Activated CD8-positive, alpha-beta T cell treated with anti-CD3 and anti-CD28 coated beads for 36 hours (primary cell): ENCODE measurements at places on chromosomes 7 and 10. TPM values are rescaled to one million over a fixed set of nuclear protein-coding genes. Genes with fewer than 3 reads are reported as not detected.

The POMZP3 gene
- 14.3 TPM for total RNA-seq

The ITIH5 gene
- not detected for total RNA-seq

The PRPS1L1 gene
- not detected for total RNA-seq

The HYAL4 gene
- not detected for total RNA-seq

The GBX1 gene
- not detected for total RNA-seq

The EVX1 gene
- not detected for total RNA-seq

The NPFFR1 gene
- total RNA-seq = not detected

The IFIT1B gene
- not detected for total RNA-seq

The CLRN3 gene
- total RNA-seq = not detected

The CPN1 gene
- not detected for total RNA-seq

The TCERG1L gene
- not detected for total RNA-seq

GRCh38 chr7:142807855-142808460, 37.2 kb downstream of the PRSS2 start:
- peaks cover 93% of the 10 kb centered on the region for H3K4me1 ChIP-seq
- peaks cover 28% of the 10 kb centered on the region for H3K36me3 ChIP-seq
- H3K4me3 ChIP-seq = peak overlapping the region; percentile 100
- H3K27me3 ChIP-seq = no peaks in the 10 kb centered on the region
- H3K27ac ChIP-seq = peak overlapping the region; percentile 97

GRCh38 chr7:19051767-19052375, 65.6 kb downstream of the TWIST1 start:
- no peaks in the 10 kb centered on the region for H3K27me3 ChIP-seq
- peak; percentile 54 for DNase-seq
- H3K4me1 ChIP-seq = no peaks in the 10 kb centered on the region
- no peak overlapping the region for H3K27ac ChIP-seq

DNA sequence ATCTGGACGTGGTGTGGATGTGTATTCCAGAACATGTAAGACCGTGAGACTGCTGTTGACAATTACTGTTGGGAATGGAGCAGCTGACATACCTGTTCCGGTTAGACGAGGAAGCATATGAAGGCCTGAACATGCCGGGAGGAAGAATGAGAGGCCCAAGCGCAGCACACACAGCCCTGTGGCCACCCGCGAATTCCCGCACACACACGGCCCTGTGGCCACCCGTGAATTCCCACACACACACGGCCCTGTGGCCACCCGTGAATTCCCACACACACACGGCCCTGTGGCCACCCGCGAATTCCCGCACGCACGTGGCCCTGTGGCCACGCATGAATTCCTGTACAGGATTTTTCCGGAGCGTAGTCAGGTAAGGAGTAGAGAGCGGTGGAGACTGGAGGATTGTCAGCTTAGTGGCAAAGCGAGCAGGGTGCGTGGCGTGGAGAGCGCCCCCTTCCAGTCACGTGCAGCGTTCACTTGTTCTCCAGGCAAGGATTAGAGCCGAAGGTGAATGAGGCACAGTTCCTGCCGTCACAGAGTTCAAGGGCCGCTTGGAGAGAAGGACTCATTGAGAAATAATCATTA, 9.5 kb upstream of the SUN1 start:
- H3K4me3 ChIP-seq = no peak overlapping the region
- H3K27ac ChIP-seq = no peak overlapping the region
- no peaks in the 10 kb centered on the region for H3K27me3 ChIP-seq
- H3K36me3 ChIP-seq = peaks cover 36% of the 10 kb centered on the region

GRCh38 chr7:36796850-36797536, 72.7 kb upstream of the AOAH start:
- DNase-seq = no peak
- H3K27me3 ChIP-seq = no peaks in the 10 kb centered on the region
- H3K36me3 ChIP-seq = no peaks in the 10 kb centered on the region
- H3K27ac ChIP-seq = no peak overlapping the region
- peaks cover 27% of the 10 kb centered on the region for H3K4me1 ChIP-seq

- DNase-seq = no peak
- peaks cover 3% of the 10 kb centered on the region for H3K27me3 ChIP-seq
- no peaks in the 10 kb centered on the region for H3K36me3 ChIP-seq
- no peaks in the 10 kb centered on the region for H3K4me1 ChIP-seq
- no peak overlapping the region for H3K4me3 ChIP-seq
Measured at GRCh38 chr10:76882796-76883195, 754.8 kb downstream of the KCNMA1 start.

- H3K27me3 ChIP-seq = no peaks in the 10 kb centered on the region
- H3K36me3 ChIP-seq = no peaks in the 10 kb centered on the region
- DNase-seq = no peak
Measured at GRCh38 chr7:32618987-32619386, 123.7 kb downstream of the AVL9 start.

DNA sequence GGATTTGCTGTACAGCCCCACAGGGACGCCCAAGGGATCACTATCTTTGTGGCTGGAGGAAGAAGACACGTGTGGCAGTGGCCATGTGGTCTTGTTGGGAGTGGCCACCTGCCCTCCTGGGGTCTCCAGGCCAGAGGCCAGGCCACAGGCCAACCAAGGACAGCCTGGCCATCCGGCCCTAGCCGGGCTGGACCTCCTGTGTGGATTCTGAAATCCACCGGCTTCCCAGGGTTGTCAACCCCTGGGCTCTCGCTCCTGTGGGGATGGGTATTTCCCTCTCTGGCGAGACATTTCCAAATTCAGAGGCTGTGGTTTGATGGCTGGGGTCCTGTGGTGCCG, 31.5 kb upstream of the CFAP46 start:
- H3K4me3 ChIP-seq = no peak overlapping the region
- H3K27me3 ChIP-seq = peaks cover 12% of the 10 kb centered on the region
- no peak for DNase-seq
- H3K27ac ChIP-seq = no peak overlapping the region

DNA sequence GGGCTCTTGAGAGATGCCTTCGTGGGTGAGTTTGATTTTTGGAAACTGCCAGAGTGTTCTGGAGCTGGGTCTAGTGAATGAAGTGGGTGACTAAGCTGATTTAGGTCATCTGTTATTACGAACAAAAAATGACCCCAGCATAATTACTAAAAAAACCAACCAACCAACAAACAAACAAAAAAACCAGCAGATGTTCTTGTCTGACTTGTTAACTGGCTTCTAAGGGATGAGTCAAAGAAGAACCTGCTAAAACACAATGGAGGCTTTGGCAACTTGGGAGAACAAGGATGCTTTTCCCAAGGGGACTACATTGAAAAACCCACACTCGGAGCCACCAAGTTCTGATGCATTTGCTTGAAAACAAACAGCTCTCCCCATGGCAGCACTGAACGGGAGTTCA, 11.5 kb downstream of the TACR2 start:
- no peaks in the 10 kb centered on the region for H3K27me3 ChIP-seq
- peaks cover 29% of the 10 kb centered on the region for H3K36me3 ChIP-seq
- H3K4me1 ChIP-seq = peaks cover 19% of the 10 kb centered on the region
- no peak overlapping the region for H3K4me3 ChIP-seq
- H3K27ac ChIP-seq = no peak overlapping the region

- no peaks in the 10 kb centered on the region for H3K36me3 ChIP-seq
- no peak overlapping the region for H3K27ac ChIP-seq
- no peak overlapping the region for H3K4me3 ChIP-seq
- no peak for DNase-seq
- H3K27me3 ChIP-seq = no peaks in the 10 kb centered on the region
Measured at GRCh38 chr10:20598590-20598989, 298.5 kb downstream of the NEBL start.

DNA sequence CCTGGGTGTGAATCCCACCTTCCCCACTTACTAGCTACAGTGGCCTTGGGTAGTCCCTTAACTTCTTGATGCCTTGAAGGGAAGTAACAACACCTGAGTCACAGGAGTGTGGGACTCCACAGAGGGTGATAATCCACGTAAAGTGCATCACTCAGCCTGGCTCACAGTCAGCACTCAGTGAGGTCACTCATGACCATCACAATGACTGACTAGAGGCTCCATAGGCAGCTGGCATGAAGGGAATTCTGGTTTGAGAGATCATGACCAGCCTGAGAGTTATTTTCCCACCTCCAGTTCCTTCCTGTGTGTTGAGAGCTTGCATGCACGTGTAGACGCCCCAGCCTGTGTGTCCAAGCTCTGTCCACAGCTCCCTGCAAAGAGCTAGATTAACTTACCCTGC, 34.8 kb downstream of the NEUROG3 start:
- no peaks in the 10 kb centered on the region for H3K4me1 ChIP-seq
- peaks cover 1% of the 10 kb centered on the region for H3K27me3 ChIP-seq
- no peak overlapping the region for H3K4me3 ChIP-seq

DNA sequence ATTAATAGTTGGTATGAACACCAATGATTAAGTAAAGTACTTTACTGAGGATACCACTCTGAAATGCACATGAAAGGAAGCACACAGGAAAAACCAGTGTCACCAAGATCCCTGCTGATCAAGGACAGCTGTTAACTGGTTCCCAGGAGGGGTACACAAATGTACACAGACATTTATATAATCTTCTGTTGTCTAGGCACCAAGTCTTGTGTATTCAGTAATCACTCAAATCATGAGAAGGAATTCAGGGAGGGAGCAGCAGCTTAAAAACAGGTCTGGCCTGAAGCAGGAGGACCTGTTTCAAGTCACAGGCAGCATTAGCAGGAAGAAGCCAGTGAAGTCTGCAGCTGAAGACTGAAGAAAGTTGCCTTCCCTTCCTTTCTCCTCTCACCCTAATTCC, 18.7 kb downstream of the MPP7 start:
- DNase-seq = no peak
- H3K4me3 ChIP-seq = no peak overlapping the region
- peaks cover 32% of the 10 kb centered on the region for H3K4me1 ChIP-seq
- no peak overlapping the region for H3K27ac ChIP-seq

DNA sequence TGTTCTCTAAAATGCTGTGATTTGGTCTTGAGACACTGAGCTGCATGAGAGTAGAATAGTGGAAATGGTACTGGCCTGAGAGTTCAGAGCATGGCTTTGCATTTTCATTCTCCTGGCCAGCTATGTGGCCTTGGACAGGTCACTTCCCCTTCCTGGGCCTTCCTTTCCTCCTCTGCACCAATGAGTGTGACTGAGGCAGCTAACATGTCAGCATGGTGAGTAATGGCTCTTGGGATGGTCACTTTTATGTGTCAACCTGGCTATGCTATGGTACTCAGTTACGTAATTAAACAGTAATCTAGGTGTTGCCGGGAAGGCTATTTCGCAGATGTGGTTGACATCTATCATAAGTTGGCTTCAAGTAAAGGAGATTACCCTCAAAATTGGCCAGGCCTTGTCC, 109.3 kb downstream of the RTKN2 start:
- no peak overlapping the region for H3K27ac ChIP-seq
- no peaks in the 10 kb centered on the region for H3K27me3 ChIP-seq
- H3K4me1 ChIP-seq = peaks cover 8% of the 10 kb centered on the region
- no peak overlapping the region for H3K4me3 ChIP-seq
- no peak for DNase-seq

DNA sequence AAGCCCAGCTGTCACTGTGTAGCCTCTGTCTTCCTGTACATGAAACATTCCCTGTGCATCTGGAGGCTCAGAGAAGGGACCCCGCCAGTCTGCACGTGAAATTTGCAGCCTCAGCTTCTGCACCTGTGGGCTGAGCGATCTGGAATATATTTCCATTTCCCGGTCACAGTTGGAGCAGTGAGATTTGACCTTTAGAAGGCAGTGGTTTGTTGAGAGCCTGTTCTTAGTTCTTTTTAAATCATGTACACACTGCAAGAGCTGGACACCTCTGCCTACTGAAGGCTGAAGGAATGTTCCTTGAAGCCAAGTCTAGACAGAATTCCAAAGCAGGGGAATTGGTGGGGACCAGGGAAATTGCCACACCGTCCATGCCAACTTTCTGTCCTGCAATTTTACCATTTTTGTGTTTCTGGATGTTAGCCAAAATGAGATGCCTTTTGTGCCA, 706.6 kb downstream of the INHBA start:
- H3K27ac ChIP-seq = no peak overlapping the region
- DNase-seq = no peak
- no peaks in the 10 kb centered on the region for H3K4me1 ChIP-seq
- H3K36me3 ChIP-seq = no peaks in the 10 kb centered on the region
- no peak overlapping the region for H3K4me3 ChIP-seq

DNA sequence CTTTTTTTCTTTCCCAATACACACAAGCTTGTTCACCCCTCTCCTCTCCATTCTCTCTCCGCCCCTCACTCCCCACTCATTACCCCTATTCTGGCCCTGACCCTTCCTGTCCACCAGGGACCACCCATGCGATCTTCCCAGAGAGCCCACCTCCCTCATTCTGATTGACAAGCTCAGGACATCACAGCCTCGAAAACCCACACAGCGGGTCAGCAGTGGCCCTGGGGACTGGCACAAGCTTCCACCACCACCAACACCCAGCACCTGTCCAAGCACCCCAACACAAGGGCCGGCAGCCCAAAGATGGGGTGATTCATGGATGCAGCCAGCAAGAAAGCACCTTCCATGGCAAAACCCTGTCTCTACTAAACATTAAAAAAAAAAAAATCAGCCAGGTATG, 50.0 kb upstream of the USP6NL start:
- H3K27me3 ChIP-seq = no peaks in the 10 kb centered on the region
- no peak overlapping the region for H3K4me3 ChIP-seq
- no peak for DNase-seq
- H3K27ac ChIP-seq = no peak overlapping the region

DNA sequence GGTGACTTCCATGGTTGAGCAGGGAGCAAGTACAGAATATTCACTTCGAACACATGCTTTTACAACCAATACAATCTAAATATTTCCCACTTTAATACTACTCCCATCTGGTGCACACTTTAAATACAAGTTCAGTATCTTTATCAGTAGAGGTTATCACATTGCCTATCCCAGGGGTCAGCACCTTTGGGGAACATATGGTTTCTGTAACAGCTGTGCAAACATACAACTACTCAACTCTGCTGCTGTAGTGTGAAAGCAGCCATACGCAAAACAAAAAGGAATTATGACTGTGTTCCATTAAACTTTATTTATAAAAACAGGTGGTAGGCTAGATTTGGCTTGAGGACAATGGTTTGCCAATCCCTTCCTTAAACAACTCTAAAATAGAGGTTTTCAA, 157.5 kb downstream of the XPNPEP1 start:
- H3K36me3 ChIP-seq = no peaks in the 10 kb centered on the region
- no peak for DNase-seq
- no peak overlapping the region for H3K4me3 ChIP-seq
- no peak overlapping the region for H3K27ac ChIP-seq
- peaks cover 1% of the 10 kb centered on the region for H3K27me3 ChIP-seq

- H3K27me3 ChIP-seq = peaks cover 3% of the 10 kb centered on the region
- no peak for DNase-seq
- no peak overlapping the region for H3K4me3 ChIP-seq
- H3K27ac ChIP-seq = no peak overlapping the region
Measured at GRCh38 chr10:122338609-122339441, 35.7 kb upstream of the PLEKHA1 start.

GRCh38 chr7:129466796-129467195, 32.6 kb downstream of the STRIP2 start:
- DNase-seq = no peak
- H3K27ac ChIP-seq = no peak overlapping the region
- no peak overlapping the region for H3K4me3 ChIP-seq
- H3K4me1 ChIP-seq = peaks cover 4% of the 10 kb centered on the region
- H3K27me3 ChIP-seq = no peaks in the 10 kb centered on the region

- no peak for DNase-seq
- H3K4me3 ChIP-seq = no peak overlapping the region
- no peak overlapping the region for H3K27ac ChIP-seq
- H3K36me3 ChIP-seq = no peaks in the 10 kb centered on the region
- H3K4me1 ChIP-seq = peaks cover 34% of the 10 kb centered on the region
- H3K27me3 ChIP-seq = peaks cover 82% of the 10 kb centered on the region
Measured at GRCh38 chr7:27158436-27159265, 2.2 kb upstream of the HOXA7 start.

- no peak within 1 kb of the TSS for H3K27ac ChIP-seq
- H3K36me3 ChIP-seq = peaks cover 4% of the 10 kb centered on the region
- H3K4me1 ChIP-seq = peaks cover 15% of the 10 kb centered on the region
- peaks cover 75% of the 10 kb centered on the region for H3K27me3 ChIP-seq
- DNase-seq = peak; percentile 40
Measured at GRCh38 chr7:20786779-20787659, at the start of gene SP8. Gene SP8, minus strand, starts transcription at chr7:20786886. Its CDS starts 88 bp downstream, at chr7:20786798.
